Stimulated activated CD8-positive, alpha-beta memory T cell treated with anti-CD3 and anti-CD28 coated beads, Interleukin-15, amount 100 ng/mL, for 48 hours (primary cell): ENCODE measurements at places on chromosomes 16 and 17.

GRCh38 chr17:54813896-54814295 is 86.8 kb upstream of the TOM1L1 start:
- no peak for DNase-seq

- DNase-seq, result no peak
These were observed 29.5 kb upstream of the RBFOX1 start for GRCh38 chr16:7303052-7303610.

DNA sequence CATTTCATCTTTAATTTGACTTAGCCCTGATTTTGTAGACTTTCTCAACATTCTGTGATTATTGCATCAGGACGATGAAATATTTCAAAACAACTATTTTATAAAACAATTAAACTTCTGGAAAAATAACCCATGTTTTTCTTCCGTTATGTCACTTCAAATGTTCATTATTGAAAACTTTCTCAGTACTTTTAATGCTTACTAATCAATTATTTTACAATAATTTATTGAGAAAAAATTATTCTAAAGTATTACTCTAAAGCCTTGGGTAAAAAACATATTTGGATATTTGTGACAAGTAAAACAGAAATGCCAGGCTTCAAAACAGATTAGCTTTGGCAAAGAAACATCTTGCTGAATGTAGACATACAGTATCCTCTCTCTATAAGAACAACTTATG is 46.3 kb upstream of the DHX40 start:
- no peak for DNase-seq

- DNase-seq, result no peak
These were observed 38.2 kb upstream of the IL21R start for GRCh38 chr16:27363797-27364196.

DNA sequence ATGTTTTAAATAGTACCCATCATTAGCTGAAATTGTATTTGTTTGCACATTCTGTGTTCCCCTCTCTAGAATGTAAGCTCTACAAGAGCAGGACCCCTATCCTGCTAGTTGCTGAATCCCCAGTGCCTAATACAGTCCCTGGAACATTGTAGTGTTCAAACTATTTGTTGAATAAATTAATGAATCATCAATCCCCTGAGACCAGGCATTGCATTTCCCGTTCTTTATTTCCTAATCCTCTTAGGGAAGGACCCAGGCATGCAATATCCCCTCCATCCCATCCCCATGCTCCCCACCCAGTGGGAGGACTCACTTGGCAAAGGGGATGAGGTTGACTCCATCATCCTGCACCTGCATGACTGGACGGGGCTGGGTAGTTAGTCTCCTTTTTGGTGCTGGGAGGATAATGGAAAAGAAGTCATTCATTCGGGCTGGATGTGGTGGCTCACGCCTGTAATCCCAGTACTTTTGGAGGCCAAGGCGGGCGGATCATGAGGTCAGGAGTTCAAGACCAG is 3.2 kb downstream of the INCA1 start:
- no peak for DNase-seq

GRCh38 chr17:29041571-29041970 is 1.4 kb upstream of the PIPOX start:
- no peak for DNase-seq

- no peak for DNase-seq
These were observed 7.4 kb downstream of the POLR2A start for GRCh38 chr17:7491583-7491982.

- no peak for DNase-seq
These were observed 72.7 kb downstream of the ABCC1 start for GRCh38 chr16:16021988-16022682.

GRCh38 chr16:88691924-88692560 is 5.7 kb upstream of the SNAI3 start:
- DNase-seq, result no peak

DNA sequence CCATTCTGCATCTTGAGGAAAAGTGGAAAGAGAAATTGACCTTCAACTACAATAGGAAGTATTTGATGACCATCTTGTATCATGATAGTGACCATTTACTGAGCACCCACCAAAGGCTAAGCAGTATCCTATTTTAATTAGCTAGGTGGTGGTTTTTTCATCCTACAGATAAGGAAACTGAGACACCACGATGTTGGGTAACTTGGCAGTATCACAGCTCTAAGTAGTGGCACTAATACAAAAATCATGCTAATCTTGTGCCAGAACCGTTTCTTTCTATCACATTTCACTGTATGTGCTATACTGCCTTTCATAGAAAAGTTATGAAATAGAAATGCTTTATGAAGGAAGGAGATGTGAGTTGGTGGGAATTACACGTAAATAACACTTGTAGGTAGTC is 2.3 kb downstream of the EVI2B start:
- no peak for DNase-seq

GRCh38 chr17:75994802-75995370 is 5.8 kb upstream of the CDK3 start:
- DNase-seq, result no peak

- DNase-seq, result no peak
These were observed 11.9 kb downstream of the TMEM170A start for GRCh38 chr16:75452464-75453190.

DNA sequence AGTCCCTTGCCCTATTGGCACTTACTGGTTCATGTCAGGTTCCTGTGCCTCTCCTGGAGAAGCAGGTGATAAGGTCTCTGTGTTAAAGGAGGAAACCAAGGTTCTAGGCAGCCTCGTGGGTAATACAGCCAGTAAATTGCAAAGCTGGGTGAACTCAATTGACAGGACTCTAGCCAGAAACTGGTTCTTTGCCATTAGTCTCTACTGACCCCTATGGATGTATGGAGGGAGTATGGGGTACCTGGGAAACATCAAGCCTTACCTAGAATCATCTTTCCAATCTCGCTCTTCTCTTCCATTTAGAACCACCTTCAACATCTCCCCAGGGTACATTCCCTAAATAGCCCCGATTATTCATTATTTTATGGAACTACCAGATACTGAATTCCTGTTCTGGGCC is 169.3 kb downstream of the CDH13 start:
- DNase-seq, result no peak

GRCh38 chr17:79777120-79777893 is 641 bp upstream of the CBX2 start:
- DNase-seq, result no peak

DNA sequence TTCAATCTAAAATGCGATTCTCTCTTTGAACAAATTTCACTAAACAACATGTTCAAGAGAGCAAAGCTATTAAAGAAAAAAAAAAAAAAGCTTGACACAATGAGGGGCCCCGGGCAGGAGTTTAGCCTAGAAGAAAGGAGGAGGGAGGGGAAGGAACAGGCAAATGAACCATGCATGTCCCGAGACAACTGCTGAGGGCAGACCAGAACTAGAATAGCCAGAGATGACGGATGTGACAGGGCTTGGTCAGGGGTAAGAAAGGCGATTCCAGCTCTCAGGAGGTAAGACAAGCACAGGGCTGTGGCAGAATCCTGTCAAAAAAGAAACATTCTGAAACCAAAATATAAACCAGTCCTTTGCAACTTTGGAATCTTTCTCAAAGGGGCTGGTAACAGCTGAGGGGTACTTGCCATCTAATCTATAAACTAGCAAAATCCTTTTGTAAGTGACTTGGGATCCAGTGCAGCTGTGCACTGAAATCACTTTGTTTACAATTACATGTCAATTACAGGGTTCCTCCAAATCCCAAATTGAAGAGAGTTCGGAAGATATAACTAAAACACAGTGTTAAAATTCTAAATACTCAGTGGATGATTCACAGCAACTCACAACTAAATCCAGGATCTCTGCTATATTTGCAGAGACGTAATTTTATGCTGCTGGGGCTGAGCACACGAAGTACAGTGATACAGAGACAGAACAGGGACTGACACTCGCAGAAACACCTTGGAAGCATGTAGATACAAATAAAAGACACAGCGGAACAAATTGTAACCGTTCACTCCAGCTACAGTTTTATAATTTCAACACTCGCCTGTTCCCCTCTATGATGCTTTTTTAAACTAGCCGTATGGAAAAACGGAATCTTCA is 567.4 kb upstream of the ZFHX3 start:
- DNase-seq, result no peak

GRCh38 chr16:89561884-89562599 is 1.6 kb downstream of the RPL13 start:
- no peak for DNase-seq

DNA sequence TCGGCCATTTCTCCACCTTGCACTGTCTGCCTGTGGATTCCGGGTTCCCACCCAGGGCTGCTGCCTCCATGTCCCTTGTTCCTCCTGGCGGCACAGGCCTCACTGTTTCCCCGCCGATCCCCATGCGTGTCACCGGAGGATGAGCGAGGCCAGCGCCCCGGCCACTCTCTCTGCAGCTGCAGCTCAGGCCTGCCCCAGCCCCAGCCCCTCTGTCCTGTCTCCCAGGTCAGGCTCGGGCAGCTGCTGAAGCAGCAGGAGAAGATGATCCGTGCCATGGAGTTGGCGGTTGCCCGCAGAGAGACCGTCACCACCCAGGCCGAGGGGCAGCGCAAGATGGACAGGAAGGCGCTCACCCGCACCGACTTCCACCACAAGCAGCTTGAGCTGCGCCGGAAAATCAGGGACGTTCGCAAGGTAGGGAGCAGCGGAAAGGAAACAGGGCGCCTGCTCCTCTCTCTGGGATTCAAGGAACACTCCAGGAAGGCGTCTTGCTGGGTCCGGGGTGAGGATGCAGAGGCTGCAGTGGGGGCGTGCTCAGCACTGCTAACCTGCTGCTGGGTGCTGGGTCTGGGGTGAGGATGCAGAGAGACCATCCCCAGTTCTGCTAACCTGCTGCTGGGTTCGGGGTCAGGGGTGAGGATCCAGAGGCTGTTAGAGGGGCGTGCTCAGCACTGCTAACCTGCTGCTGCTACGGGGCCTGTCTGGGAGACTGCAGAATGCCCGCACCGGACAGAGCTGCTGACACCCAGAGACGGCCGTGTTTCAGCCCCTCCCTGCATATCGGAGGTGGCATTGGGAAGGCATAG is 6.1 kb upstream of the GAA start:
- no peak for DNase-seq

- no peak for DNase-seq
These were observed 24.0 kb downstream of the TRPV2 start for GRCh38 chr17:16439303-16439791.

GRCh38 chr16:8776129-8776584 is 21.3 kb downstream of the TMEM186 start:
- DNase-seq, result no peak

DNA sequence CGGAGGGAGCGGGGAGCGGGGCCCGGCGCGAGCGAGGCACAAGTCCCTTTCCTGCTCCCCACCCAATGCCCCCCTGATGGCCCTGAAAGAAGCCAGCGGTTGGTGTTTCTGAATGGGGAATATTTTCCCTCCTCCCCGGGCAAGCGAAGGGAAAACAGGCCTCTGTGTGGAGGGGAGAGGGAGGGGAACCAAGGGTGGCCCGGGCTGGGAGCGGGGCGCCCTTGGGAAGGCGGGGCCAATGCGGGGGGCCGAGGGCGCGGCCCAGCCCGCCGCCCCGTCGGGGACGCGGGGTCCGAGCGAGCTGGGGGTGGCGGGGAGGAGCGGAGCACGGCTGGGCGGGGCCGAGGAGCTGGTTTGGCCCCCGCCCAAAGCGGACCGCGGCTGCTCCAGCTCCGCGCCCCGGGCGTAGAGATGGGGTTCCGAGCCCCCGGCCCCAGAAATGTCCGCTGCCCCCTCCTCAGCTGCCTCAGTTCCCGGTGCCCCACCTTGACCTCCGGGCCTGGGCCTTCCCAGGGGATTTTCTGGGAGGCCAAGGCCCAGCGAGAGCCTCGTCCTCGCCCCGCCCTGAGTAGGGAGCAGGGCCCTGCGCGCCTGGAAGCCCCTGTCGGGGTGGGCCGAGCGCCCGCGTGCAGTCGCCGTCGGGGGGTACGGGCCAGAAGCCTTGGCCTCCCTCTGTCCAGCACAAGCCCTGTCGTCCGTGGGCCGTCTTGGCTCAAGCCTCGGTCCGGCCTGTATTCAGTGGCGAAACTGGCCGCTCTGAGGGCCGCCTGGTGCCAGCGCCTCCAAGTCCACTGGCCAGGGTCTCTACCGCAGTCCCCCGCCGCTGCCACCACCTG is 3.9 kb upstream of the HEXIM1 start:
- DNase-seq, result no peak

GRCh38 chr17:17947966-17948365 is 24.2 kb downstream of the TOM1L2 start:
- no peak for DNase-seq

- DNase-seq, result no peak
These were observed 52.5 kb upstream of the WSB1 start for GRCh38 chr17:27241346-27241946.

DNA sequence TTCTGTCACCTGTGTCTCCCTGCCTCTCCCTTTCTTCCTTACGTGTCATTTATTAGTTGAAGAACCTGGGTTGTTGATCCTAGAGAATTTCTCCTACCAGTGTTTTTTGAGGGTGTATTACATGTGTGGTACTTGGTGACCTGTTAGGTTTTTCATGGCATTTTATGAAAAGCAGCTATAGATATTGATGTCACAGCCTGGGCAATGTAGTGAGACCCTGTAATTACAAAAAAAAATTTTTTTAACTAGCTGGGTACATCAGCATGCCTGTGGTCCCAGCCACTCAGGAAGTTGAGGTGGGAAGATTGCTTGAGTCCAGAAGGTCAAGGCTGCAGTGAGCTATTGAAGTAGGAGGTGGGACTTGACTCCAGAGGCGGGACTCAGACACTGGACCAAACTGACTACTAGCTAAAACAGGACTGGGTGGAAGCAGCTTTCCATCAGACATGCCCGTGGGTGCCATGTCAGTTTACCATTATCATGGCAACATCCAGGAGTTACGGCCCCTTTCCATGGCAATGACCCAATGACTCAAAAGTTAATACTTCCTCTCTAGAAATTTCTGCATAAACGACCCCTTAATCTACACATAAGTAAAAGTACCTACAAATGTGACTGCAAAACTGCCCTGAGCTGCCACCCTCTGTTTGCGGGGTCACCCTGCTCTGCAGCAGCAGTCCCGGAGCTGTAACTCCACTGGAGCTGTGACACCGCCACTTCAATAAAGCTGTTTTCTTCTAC is 311.4 kb downstream of the SNX29 start:
- DNase-seq, result no peak

DNA sequence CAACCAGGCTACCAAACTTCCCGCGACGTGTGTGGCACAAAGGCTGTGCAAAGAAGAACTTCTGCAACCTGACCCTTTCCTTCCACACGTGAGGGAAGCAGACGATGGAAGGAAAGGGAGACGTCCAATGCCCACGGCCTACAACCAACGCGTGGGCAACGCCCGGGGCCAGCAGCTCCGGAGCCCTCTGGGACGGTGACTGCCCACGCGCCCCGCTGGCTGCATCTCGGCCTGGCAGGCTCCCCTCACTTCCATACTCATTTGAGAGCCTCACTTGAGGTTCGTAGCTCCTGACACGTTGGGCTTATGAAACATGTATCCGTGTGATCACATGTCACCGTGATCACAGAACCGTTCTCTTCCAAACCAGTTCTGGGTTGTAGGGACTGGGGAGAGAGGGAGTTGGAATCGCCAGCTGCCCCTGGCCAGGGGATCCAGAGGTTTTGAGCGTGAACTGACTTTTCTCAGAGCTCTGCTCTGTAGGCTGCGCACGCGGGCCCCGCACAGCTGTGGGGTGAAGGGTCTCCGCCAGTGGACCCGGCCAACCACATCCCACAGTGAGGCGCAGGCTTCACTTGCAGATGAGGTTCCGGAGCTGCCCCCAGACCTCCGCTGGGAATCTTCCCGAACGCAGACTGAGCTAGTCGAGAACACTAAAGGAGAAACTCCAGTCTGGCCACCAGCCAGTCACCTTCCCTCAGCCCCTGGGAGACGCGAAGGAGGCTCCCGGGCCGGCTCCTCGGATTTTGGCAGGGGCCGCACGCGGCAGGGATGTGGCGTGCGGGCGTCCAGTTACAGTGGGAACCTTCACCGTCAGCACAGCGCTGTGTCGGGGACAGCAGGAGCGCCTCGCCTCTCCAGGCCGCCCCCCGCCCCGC is 1.0 kb downstream of the LMF1 start:
- DNase-seq, result no peak
